ENCODE measurements at places on chromosomes 2 and 18. TPM values are rescaled to one million over a fixed set of nuclear protein-coding genes. Genes with fewer than 3 reads are reported as not detected.

PKP4 gene
- polyA plus RNA-seq = 26.7 TPM

DNA sequence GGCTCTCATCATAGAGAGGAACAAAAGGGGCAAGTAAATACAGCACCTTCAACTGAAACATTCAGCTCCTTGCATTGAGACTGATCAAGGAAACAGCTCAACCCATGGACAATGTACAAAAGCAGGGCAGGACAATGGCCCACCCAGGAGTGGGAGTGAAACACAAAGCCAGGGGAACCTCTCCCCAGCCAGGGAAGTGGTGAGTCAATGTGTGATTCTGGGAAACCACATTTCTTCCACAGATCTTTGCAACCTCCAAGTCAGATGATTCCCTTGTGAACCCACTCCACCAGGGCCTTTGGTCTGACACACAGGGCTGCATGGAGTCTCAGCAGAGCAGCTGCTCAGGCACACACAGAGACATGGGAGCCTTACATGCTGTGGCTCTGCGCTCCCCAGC lies 294.5 kb downstream of the NR4A2 start:
- no peak for DNase-seq

DNA sequence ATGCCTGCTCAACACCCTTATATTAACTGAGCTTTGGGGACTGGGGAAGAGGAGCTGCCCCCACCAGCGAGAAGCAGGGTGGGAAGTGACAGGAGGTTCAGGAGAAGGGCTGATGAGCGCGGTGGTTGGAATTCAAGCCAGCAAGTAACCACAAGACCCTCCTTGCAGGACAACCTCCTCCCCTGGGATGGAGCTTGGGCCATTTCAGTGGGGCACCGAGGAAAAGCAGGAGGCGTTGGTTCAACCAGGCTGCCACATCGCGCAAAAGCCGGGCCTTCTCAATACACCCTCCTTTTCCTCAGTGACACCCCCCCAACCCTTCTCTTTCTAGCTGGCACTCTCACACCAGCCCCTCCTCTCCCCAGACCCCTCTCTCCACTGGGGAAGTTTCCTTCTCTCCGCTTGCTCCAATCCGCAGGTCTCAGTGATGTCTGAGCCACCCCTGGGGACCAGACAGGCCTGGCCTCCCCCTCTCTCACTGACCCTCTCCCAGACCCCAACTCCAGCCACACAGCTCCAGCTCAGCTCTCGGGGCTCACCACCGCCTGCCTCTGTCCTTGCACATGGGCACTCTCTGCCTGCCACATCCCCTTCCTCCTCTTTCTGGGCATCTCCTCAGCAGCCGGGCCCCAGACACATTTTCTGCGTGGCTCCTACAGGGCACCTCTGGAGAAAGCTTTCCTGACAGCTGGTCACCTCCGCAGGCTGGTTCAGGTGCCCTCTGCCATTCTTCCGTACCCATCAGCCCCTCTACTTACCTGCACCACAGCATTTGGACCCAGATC lies 44.5 kb downstream of the KCNF1 start:
- no peak for DNase-seq

- DNase-seq = no peak
Observed at GRCh38 chr2:238856713-238857567, 9.1 kb downstream of the TWIST2 start.

GRCh38 chr2:80326214-80326613 lies 21.7 kb upstream of the LRRTM1 start:
- no peak for DNase-seq

PLCD4 gene
- 61.5 TPM for polyA plus RNA-seq

EIF4E2 gene
- polyA plus RNA-seq = 134 TPM
